Neural progenitor cell (in vitro differentiated cells): ENCODE measurements at places on chromosomes 6 and 20.

- DNase-seq = no peak
These were observed 132.6 kb upstream of the CST7 start for GRCh38 chr20:24816431-24816830.

- DNase-seq = peak; percentile 94
These were observed at the start of gene SLX4IP for GRCh38 chr20:10434832-10435812. Gene SLX4IP, plus strand, starts transcription at chr20:10435305. Its CDS starts 22,900 bp downstream, at chr20:10458205.

- DNase-seq = peak; percentile 10
These were observed 34.6 kb downstream of the FKBP1C start for GRCh38 chr6:63245909-63246308.

- DNase-seq = no peak
These were observed 18.1 kb upstream of the ZBP1 start for GRCh38 chr20:57638173-57638894.

DNA sequence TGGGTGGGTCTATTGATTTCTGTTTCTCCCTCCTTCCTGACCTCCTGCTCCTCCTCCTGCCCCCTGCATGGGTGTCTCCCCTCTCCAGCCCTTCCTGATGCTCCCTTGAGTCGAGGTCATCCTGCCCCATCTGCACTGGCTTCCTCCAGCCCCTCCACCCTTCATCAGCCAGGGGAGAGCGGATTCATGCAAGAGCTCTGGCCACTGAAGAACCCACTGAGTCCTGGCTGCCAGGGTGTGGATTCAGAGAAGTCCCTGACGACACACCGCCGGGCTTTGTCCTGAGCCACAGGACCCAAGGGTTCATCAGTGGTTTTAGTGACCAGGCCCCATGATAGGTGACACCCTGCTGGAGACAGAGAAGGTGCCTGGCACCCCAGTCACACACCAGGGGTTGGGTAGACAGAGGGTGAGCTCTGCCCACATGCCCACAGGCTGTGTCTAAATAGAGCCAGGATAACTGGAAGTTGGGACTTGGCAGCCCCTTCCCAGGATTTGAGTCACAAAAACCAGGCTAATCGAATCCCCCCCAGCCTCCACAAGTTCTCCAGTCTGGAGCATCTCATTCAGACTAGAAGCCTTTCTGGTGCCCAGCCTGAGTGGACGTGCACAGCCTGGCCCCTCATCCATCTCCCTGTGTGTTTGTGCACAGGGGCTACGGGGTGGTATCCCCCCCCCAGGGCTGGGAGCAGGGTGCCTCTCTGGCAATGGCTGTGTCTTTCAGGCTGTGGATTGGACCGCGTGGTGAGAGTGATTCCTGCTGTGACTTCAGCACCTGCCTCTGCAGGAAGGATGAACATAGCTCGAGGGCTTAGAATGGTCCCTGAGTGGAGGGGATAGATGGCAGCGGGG lies 1.2 kb downstream of the GFRA4 start:
- DNase-seq = no peak

DNA sequence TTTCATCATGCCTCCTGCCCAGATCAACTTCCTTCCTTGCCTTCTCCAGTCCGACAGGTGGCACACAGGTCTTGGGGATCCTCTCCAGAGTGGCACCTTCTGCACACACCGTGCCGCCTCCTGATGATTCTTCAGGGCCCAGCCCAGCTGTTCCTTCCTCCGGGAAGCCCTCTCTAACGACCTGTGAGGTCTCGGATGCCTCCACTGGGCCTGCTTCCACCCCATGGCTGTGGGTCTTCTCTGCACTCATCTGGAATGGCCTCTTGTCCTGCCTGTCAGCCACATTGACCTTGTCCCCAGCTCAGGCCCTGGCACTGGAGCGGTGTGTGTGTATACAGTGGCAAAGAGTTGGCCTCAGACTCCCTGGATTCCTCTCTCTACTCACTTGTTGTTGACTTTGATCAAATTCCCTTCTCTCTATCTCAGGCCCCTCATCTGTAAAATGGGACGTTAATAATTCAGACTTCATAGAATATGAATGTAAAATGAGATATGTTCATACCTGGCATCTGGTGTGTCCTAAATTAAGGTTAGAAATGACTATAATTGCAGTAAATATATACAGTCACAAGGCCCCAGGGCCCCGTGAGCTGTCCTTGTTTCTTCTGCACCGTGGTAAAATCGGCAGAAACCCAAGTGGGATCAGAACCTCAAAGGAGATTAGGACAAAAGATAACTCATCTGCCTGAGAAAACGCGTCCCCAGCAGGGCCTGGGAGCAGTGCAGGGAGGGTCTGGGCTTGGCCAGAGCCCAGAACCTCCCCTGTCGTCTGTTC lies 1.5 kb downstream of the FAM210B start:
- no peak for DNase-seq

GRCh38 chr6:31131595-31131994 lies 7.3 kb downstream of the PSORS1C2 start:
- DNase-seq = no peak

DNA sequence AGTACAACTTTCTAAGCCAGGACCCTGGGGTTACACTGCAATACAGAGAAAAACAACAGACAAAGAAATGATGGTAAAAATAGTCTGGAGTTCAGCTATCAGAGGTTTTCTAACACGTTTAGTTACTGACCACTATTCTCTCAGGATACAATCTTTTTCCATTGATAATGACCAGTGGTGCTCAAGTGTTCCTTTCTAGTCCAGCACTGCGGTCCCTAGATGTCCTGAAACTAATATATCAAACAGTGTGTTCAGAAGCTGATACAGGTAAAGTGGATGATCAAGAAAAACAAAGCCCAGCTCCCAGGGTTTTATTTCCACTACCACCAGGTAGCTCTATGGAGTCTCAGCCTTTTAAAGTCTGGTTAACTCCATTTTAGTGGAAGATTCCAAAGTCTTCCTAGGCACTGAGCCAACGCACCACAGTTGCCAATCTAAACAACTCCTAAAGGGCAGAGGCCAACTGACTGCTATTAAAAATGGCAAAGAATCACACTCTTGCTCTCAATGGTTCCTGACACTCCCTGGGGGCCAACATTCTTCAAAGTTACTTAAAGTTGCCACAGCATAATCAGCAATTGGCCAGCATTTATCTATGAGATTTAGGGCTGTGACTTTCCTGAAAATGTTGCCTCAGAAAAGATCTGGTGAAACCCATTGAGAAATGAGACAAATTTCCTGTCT lies 38.2 kb downstream of the DZANK1 start:
- no peak for DNase-seq

DNA sequence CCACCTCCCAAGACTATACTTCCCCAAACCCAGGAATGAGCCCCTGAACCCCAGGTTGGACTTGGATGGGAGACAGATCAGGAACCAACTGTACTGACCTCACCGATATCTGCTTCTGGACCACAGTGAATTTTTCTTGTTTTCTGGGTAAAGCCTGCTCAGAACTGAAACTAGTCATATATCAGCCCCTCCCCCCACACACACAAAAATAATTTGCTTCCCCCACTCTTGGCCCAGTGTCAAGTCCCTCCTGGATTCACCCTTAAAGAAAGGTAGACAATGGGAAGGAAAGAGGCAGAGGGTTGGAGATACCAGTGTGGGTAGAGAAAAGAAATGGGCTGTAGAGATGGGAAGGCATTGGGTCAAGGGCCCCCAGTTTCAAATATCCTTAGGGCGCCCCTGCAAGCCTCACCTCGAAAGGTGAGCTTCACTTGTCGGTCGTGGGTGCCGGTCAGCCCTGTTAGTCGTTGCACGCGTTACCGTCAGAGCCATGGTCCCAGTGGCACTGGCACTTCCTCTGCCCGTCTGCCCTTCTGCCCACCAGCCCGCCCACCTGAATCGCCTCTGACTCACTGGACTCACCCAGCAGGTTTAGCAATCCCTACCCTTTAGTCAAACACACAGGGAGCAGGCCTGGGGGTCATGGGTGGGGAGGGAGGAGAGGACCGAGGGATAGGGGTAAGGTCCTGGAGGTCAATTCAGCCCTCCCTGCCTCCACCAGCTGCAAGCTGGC lies 8.5 kb upstream of the SPAG4 start:
- no peak for DNase-seq

- DNase-seq = no peak
These were observed 143.5 kb downstream of the TPBG start for GRCh38 chr6:82507112-82507511.

GRCh38 chr20:63337786-63338420 lies 23.2 kb downstream of the CHRNA4 start:
- DNase-seq = no peak

DNA sequence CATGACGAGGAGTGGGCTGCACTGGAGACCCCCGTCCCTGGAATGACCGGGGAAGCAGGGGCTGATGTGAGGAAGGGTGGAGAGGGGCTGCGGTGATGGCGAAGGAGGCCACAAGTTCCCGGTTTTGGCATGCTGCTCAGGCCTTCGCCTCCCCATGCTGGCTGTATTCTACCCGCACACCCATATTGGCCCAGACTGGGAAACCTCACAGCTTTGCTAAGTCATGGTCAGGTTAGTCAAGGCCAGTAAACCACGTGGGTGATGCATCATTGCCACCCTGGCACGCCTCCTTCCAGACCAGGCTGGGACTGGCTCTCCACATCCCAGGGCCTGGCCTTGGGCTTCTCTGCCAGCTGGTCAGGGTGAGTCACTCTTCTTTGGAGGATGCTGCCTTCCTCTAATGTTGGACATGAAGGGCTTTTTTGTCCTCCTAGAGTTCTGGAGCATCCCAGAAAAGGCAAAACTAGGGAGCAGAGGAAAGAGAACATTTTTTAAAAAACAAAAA lies 53.8 kb downstream of the PCNA start:
- no peak for DNase-seq

DNA sequence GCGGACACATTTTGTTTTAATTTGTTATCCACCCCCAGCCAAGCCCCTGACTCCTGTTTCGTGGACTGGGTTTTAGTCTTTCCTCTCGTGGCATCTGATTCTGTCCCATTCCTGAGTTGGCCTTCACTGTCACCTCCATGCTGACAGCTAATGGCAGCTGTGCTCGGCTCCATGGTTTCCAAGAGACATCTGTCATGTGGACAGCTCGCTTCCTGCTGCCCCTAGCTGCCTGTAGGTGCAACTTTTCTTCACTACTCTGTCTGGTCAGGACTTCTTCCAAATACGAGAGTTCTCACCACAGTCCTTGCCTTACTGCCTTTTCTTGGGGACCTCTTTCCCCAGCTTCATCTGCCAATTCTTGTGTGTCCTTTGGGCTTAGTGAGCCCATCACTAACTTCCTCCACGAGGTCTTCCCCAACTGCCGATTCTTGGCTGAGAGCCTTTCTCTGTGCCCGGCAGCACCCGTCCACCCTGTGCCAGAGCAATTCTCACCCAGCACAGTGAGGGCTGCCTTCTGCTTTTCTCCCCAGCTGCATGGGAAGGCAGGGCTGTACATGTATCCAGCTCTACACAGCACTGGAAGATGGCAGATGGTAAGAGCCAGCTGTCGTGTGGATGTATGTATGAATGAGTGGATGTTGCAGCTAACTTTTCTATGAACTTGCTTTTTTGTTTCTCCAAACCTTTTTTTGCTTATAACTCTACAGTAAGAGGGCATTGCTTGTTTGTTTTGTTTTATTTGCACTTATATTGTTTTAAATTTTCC lies 140.4 kb downstream of the F13A1 start:
- no peak for DNase-seq

DNA sequence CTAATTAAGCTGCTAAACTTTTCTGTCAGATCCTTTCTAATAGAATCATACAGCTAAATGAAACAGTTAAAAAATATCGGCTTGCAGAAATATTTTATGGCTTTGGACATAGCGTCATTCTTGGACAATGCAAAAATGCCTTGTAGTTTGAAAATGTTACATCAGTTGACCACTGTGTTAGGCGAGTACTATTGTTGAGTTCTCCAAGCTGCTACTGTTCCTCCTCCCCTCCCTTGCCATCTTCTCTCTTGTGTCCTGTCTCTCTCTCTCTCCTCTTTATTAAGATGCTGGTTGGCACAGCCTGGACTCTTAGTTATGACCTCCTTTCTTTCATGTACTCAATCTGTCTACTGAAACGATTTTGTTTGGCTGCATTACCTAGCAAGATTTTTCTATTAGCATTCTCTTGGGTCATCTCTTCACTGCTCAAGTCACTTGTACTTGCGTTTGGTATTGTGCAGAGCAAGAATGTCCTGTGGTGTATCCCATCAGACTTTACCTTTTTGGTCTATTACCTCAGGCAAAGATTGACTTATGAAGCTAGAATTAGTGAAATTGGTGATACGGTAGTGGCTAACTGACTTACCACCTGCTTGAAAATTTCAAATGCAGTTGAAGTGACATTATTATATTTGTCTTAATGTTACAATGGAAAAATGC lies 127.9 kb downstream of the FARS2 start:
- DNase-seq = no peak

DNA sequence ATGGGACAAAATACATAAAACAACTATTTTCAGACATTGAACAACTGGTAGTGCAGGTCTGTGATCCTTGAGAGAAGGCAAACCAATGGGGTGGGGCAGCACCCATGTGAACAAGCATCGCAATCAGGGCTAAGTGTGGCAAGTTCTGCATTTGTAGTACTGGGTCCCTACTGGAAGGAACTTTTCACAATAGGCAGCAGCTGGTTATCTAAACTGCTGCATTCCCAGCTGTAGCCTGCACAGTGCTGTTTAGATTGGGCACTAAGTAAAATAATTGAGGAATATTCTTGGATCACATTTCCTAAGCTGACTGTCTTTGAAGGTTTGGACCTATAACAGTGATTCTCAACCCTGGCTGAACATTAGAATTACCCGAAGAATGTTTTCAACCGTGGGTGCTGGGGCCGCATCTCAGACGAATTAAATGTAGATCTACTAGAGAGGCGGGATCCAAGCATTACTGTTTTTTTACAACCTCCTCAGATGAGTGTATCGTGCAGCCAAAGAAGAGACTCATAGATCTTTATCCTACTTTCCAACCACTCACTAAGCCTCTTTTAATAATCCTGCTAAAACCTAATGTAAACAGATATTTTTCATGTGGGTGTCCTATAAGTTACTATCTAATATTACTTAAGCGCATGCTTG lies 12.4 kb upstream of the MAP3K4 start:
- no peak for DNase-seq

- no peak for DNase-seq
These were observed 181.6 kb downstream of the PLCB4 start for GRCh38 chr20:9250511-9250910.

DNA sequence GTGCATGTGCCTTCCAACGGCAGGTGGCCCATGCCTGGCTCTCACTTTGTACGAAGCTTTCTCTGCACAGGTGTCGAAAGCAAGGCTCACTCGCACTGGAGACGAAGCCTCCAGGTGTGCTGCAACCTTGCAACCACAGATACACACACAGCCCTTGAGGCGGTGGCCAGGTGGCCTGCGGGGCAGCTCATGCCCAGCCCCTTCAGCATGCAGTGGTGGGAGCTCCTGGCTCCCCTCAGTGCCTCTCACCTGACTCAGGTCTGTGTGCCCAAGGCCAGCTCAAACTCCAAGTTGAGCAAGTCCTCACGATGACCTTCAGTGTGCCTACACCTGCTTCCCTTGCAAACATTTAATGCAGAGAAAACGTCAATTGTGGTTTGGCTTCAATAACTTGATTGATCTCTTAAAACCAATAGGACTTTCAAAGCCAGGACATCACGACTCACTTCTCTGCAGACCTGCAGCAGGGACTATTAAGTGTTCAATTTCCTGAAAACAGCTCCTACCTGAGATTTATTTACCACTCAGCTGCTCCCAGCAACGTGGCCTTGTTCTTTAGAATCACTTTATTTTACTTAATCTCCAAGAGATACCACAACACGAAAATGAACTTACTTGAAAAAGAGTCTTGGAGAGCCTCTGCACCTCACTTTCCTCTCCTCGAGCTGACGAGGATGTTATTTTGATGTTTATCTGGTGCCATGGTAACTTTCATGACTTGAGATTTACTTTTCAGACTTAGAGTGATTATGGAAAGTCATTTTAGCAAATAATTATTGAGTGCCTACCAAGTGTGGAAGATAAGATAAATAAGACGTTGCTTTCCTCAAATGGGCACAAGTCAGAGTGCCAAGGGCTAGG lies 86.3 kb downstream of the SLC22A23 start:
- DNase-seq = no peak
